Stimulated activated CD4-positive, alpha-beta T cell treated with anti-CD3 and anti-CD28 coated beads, TNF-alpha, amount 100 ng/mL, for 4 hours (primary cell): ENCODE measurements at places on chromosomes 11 and 22.

DNA sequence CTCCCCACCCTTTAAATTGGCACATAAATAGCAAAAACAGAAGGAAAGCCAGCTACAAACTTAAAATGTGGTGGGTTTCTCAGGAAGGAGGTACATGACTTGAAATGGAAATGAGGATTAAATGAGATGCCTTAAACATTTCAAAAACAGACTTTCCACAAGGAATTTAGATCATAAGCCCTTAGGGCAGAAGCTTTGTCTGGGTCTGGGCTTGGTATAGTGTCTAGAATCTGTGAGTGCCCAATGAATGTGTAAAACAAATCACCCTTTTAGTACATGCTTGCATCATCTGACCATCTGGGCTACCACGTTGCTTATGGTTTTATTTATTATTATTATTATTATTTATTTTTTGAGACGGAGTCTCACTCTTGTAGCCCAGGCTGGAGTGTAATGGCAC is 37.1 kb upstream of the CREB3L1 start:
- DNase-seq: no peak

DNA sequence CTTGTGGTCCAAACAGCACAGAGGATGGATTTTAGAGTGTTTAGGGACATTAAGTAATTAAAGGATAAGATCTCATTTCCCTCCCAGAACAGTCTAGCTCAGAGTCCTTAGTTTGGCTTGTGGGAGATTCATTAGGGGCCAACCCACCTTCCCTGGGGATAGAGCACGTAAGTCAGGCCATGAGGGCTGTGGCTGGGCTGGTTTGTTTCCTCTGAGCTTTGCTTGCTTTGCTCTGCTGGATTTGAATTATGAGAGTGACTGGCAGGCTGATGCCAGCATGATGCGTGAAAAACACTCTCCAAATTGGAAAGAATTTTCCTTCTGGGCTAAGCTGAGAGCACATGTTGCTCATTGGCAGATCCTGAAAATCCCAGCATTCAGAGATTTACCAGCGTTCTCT is 84.7 kb upstream of the HEPHL1 start:
- no peak for DNase-seq

DNA sequence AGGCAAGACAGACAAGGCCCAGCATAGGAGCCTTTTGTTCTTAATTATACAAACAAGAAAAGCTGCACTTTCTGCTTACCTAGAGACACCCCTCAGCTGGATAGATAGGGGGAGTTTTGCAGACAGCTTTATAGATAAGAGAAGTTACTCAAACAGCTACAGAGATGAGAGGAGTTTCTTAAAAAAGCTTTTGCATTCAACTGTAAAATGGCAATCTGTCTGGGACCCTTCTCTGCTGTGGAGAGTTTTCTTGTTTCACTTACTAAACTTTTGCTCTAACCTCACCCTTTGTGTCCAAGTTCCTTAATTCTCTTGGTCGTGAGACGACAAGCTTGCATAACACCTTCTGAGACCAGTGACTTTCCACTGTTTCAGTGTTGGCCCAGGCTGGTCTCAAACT is 103.8 kb upstream of the CHORDC1 start:
- no peak for DNase-seq

GRCh38 chr22:36858966-36859365 is 1.8 kb upstream of the NCF4 start:
- no peak for DNase-seq

DNA sequence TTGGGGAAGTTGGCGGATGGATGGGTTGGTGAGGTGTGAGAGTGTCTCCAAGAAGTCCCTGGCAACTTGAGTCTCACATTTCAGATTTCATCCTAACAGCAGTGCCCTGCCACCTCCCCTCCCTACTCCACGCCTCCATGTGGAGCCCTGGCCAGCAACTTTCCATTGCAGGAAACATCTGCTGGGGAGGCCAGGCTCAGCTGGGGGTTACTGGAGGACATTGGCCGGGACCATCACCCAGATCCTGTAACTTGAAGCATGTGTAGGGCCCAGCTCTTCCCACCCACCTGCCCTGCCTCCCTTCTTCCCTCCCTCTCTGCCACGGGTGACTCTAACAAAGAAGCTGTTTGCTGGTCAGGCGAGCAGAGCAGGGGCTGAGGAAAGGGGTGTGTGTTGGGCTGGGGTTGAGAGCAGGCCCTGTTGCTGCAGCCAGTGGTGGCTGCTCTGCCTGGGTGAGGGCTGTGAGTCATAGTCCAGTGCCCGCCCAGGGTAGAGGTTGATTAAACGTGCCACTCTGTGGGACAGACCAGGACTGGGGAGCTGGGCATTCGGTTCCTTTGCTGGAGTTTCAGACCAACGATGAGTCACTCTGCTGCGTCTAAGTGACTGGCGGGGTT is 64.0 kb downstream of the SCN3B start:
- no peak for DNase-seq

GRCh38 chr11:68843703-68844312 is 2.1 kb upstream of the CPT1A start:
- peak; percentile 50 for DNase-seq

GRCh38 chr22:39384750-39385480 is 14.7 kb upstream of the TAB1 start:
- DNase-seq: no peak

DNA sequence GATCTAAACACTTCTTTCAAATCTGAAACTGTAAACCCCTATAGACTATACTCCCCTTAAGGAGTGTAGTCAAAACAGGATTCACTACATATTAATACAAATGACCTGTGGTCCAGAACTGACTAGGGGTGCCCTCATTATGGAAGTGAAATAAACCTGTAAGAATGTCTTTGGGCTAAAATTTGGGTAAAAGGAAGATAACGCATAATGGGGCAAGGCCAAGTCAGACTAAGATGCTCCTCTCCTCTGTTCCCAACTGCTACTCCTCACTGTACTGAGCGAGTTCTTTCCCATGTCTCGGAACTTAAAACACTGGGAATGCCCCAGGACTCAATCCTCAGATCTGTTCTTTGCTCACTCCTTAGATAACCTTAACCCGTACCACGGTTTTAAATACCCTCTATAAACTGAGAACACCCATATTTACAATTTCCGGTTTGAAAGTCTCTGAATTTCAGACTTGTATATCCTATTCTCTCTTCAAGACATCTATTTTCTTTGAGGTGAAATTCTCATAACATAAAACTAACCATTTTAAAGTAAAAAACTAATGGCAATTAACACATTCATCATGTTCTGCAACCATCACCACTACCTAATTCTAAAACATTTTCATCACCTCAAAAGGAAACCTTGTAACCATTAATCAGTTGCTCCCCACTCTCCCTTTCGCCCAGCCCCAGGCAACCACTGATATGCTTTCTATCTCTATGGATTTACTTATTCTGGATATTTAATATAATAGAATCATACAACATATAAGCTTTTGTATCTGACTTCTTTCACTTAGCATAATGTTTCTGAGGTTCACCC is 4.0 kb downstream of the THAP12 start:
- no peak for DNase-seq

GRCh38 chr11:80837051-80837450 is 1396.2 kb upstream of the TENM4 start:
- no peak for DNase-seq

DNA sequence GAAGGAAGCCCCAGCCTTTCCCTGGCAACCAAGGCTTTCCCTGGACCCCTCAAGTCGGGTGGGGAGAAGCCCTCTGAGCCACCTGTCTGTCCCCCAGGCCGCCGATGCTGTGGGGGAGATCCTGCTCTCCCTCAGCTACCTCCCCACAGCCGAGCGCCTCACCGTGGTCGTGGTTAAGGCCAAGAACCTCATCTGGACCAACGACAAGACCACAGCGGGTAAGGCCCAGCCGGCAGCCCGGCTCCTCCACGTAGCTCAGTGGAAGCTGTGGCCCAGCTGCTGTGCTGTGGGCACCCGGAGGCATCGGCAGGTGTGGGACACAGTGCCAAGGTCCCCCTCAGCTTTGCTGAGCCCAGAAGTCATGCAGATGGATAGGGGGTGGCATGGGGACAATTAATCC is 12.2 kb upstream of the RHOD start:
- DNase-seq: no peak
